ENCODE measurements at places on chromosomes 12 and 14. TPM values are rescaled to one million over a fixed set of nuclear protein-coding genes. Genes with fewer than 3 reads are reported as not detected.

DNA sequence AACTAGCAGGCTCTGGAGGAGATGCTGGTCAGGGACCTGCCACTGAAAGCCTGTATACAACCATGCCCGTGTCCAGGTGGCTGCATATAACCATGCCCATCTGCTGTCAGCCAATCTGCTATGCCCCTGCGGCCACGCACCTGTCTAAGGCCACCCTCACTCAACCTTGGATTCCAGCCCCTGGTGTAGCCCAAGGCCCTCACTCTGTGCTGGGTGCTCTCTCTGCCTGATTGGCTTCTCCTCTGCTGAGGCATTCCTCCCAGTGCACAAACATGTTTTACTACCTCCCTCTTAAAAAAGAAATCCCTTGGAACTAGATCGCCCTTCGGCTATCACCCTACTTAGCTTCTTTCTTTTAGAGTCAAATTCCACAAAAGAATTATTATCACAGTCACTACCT, 45.5 kb downstream of the ZFP36L1 start:
- DNase-seq, result no peak

The MYF5 gene
- 25.0 TPM for polyA plus RNA-seq

DNA sequence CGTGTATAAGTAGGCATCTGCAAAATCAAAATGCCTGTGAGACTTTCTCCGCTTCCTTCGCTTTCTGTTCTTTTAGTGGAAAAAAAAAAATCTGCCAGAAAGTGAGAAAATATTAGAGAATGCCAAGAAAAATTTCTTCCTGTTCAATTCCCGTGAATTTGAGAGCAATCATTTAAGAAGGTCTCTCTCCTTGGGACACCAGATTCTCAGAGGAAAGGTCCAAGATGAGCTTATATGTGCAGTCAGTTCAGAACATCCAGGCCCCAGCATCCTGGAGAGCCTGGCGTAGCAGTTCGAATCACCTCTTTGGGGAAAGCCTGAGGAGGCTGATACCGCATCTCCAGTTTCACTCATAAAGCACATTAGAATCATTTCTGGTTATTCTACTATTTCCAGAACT, 912.8 kb downstream of the GALC start:
- DNase-seq, result no peak

GRCh38 chr12:49413010-49413409, 45.7 kb downstream of the SPATS2 start:
- DNase-seq, result no peak

The CCDC38 gene
- 0.62 TPM for polyA plus RNA-seq

The KRT3 gene
- polyA plus RNA-seq, result not detected

GRCh38 chr12:11635341-11635740, 14.1 kb upstream of the ETV6 start:
- DNase-seq, result no peak

- no peak for DNase-seq
These were observed 102.2 kb downstream of the TNFAIP2 start for GRCh38 chr14:103225476-103225875.

DNA sequence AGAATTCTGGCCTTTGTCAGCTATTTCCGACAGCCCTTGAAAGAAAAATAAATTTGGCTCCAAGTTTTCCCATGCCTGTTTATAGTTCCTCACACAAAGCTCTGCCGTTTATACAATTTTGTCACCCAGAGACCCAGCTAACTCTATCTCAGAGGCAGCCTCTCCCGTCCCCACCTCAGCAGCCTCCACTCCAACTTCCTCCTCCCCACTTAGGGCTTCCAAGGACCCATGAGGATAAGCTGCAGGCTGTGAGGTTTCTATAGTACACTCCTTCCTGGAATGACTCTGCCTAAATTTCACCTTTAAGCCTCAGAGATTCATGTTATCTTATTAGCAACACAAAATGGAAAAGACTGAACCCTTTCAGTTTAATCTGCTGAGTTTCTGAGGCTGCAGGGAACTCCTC, 71.8 kb downstream of the TTC9 start:
- no peak for DNase-seq

The ACACB gene
- 7.3 TPM for polyA plus RNA-seq
